ENCODE measurements at places on chromosomes 5 and 9.

GRCh38 chr5:7213525-7213924 is 182.4 kb upstream of the ADCY2 start:
- no peak overlapping the region for H3K4me3 ChIP-seq
- H3K27me3 ChIP-seq = no peaks in the 10 kb centered on the region
- H3K27ac ChIP-seq = no peak overlapping the region
- no peaks in the 10 kb centered on the region for H3K4me1 ChIP-seq
- DNase-seq = no peak

GRCh38 chr5:165057145-165057544 is 1551.7 kb downstream of the MAT2B start:
- no peaks in the 10 kb centered on the region for H3K27me3 ChIP-seq
- no peak overlapping the region for H3K4me3 ChIP-seq
- H3K4me1 ChIP-seq = no peaks in the 10 kb centered on the region
- no peak for DNase-seq
- no peak overlapping the region for H3K27ac ChIP-seq
- H3K36me3 ChIP-seq = no peaks in the 10 kb centered on the region

GRCh38 chr5:119453040-119453373 is 710 bp downstream of the HSD17B4 start:
- peaks cover 22% of the 10 kb centered on the region for H3K4me1 ChIP-seq

GRCh38 chr9:29440449-29440848 is 1867.2 kb upstream of the C9orf72 start:
- no peaks in the 10 kb centered on the region for H3K27me3 ChIP-seq
- H3K27ac ChIP-seq = no peak overlapping the region
- no peak for DNase-seq
- no peaks in the 10 kb centered on the region for H3K4me1 ChIP-seq
- H3K36me3 ChIP-seq = no peaks in the 10 kb centered on the region
- no peak overlapping the region for H3K4me3 ChIP-seq

DNA sequence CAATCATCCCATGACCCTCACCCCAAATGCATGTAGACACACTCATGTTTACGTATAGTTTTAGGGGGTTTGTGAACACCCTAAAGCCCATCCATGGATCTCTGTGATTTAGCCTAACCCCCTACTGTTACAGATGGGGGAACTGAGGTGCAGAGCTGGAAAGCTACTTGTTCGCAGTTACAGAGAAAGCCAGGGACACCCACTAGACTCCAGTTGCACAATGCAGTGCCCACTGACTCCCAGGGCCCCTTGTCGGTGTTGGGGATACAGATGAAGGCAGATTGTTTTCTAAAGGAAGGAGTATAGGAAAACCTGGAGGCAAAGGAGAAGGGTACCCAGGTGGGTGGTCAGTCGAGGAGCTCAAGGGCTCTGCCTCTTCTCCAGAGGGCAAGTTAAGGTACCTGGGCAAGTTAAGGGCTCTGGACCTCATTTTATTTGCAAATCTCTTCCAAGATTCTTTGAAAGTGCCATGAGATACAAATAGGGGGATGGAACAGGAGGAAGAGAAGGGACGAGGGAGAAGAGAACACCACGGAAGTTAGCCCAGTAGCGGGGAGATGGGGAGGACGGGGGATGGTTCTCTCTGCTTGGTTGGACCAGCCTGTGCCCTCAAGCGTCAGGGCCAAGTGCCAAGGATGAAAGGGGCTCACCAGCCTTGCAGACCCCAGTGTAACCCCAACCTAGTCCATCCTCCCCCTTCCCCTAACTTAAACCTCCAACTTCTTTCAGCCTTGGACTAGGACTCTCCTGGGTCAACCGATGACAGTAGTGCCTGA is 958 bp downstream of the MYOZ3 start:
- no peaks in the 10 kb centered on the region for H3K36me3 ChIP-seq
- H3K4me3 ChIP-seq = no peak overlapping the region
- DNase-seq = no peak
- peak overlapping the region; percentile 42 for H3K27ac ChIP-seq
- peaks cover 9% of the 10 kb centered on the region for H3K4me1 ChIP-seq

DNA sequence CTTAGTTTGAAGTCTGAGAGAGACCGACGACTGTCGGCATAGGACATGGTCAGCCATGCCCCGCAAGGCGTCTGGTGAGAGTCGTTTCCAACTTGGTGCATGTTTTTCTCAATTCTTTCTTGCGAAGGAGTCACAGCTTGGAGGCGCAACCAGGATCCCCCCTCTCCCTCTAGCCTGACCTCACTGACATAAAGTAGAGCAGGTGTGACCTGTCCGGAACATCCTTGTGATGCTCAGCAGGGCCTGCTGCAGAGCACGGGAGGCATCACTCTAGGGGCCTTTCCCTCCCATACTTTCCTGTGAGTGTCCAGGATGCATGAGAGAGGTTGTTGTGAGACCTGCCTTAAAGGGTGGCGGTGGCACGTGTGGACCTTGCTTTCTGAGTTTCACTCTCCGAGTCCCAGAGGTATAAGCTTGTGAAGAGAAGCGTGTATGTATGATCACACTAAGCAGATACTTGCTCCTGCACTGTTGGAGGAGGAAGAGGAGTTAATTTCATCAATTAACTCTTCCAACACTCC is 5.0 kb downstream of the TENT4A start:
- no peak for DNase-seq
- no peaks in the 10 kb centered on the region for H3K36me3 ChIP-seq
- no peaks in the 10 kb centered on the region for H3K27me3 ChIP-seq
- H3K4me3 ChIP-seq = no peak overlapping the region
- H3K4me1 ChIP-seq = peaks cover 66% of the 10 kb centered on the region
- H3K27ac ChIP-seq = no peak overlapping the region

DNA sequence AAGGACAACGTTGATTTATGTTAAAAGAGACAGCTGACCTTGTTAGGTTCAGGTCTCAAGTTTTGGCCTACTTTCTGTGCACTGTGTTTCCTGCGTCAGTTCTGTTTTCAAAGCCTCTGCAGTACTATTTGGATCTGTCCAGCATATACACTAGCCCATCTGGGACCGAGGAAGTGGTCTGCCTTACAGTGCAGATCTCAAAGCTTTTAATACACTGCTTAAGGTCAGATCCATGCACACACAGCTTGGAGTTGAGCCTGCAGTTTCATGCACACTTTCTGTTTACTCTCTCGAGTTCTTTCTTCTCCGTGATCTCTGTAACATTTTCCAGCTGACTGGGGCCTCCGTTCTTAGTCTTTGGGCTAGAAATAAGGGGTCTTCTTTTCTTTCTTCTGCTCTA is 24.1 kb downstream of the CARTPT start:
- H3K4me3 ChIP-seq = no peak overlapping the region
- DNase-seq = no peak
- no peaks in the 10 kb centered on the region for H3K36me3 ChIP-seq
- no peak overlapping the region for H3K27ac ChIP-seq
- H3K4me1 ChIP-seq = no peaks in the 10 kb centered on the region

DNA sequence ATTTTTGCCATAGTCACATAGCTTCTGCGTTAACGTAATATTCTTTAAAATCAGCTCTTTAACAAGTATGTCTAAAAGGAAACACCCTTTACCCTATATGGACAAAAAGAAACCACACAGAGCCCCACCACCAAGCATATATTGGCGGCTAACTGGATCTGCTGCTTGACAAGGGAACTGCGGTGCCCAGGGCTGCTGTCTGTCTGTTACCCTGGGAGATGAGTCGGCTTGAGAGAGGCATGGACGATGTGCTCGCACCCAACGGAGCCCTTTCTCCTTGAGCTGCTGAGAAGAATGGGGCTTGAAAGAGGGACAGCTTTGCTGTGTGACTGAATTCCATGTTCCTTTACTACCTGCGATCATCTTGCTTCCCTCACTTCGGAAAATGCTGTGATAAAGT is 158.6 kb upstream of the SHB start:
- peak overlapping the region; percentile 32 for H3K4me3 ChIP-seq
- DNase-seq = no peak
- no peaks in the 10 kb centered on the region for H3K36me3 ChIP-seq
- peaks cover 30% of the 10 kb centered on the region for H3K27me3 ChIP-seq
- H3K27ac ChIP-seq = no peak overlapping the region
- peaks cover 5% of the 10 kb centered on the region for H3K4me1 ChIP-seq

- no peak for DNase-seq
- H3K27ac ChIP-seq = no peak overlapping the region
- no peaks in the 10 kb centered on the region for H3K4me1 ChIP-seq
- no peak overlapping the region for H3K4me3 ChIP-seq
- H3K27me3 ChIP-seq = no peaks in the 10 kb centered on the region
- peaks cover 10% of the 10 kb centered on the region for H3K36me3 ChIP-seq
These were observed 31.4 kb downstream of the HMGCR start for GRCh38 chr5:75368391-75368790.

DNA sequence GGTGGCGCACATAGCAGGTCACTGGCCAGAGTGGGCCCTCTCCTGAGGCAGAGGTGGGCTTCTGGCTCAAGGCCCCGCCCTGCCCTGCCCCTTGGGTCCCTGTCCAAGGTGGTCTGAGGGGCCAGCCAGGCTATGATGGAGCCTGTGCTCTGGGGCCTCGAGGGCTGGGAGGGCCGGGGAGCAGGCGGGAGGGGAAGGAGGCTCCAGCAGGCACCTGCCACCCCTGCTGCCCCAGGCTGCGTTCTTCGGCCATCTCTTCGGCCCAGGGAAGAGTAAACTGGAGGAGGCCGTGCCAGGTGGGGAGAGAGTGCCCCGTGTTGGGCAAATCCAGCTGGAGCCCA is 14.6 kb downstream of the FIBCD1 start:
- no peaks in the 10 kb centered on the region for H3K36me3 ChIP-seq
- no peak overlapping the region for H3K4me3 ChIP-seq
- H3K27ac ChIP-seq = no peak overlapping the region
- peaks cover 29% of the 10 kb centered on the region for H3K27me3 ChIP-seq

DNA sequence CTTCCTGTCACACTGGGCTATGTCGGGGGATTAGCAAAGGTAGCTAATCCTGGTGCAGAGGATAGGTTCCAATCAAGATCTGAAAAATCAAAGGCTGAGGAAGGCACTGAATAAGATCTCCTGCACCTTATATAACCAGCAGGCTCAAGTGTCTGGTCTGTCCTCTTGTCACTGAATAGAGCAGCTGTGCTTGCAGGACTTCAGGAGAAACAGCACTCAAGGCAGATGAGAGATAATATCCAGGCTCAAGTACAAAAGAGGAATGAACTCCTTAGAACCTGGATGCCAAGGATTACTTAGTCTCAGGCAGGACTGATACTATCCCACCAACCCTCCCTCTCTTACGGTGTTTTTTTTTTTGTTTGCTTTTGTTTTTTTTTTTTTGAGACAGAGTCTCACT is 108.8 kb upstream of the LRRTM2 start:
- H3K36me3 ChIP-seq = peaks cover 7% of the 10 kb centered on the region
- no peaks in the 10 kb centered on the region for H3K4me1 ChIP-seq
- H3K27me3 ChIP-seq = no peaks in the 10 kb centered on the region

DNA sequence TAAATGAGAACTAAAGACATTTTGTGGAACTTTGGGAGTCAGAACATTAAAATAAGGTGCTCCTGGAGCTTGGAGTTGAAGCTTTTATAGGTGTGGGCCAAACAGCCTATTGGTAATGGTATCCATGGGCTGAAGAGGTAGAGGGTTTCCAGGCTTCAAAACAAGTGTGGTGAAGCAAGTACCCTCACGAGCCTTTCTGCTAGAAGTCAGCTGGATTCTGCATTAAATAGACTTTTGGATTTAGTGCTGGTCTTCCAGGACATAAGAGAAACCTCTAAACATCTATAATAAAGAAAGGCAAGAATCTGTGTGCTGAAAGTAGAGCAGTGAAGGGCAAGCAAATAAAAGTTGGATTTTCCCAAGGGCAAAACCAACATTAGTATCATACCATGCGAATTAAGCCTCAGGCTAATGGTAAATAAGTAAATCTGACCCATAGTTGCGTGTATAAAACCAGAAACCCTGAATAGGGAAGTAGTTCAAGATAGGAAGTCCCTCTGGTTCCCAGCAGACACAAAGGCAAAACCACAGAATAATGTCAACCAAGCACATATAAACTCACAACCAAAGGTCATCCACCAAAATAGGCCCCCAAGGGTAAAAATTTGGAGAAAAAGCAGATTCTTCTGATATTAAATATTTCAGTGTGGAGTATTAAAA is 306.3 kb downstream of the TLE4 start:
- no peaks in the 10 kb centered on the region for H3K27me3 ChIP-seq
- no peaks in the 10 kb centered on the region for H3K36me3 ChIP-seq
- H3K4me1 ChIP-seq = peaks cover 49% of the 10 kb centered on the region
- no peak overlapping the region for H3K27ac ChIP-seq

DNA sequence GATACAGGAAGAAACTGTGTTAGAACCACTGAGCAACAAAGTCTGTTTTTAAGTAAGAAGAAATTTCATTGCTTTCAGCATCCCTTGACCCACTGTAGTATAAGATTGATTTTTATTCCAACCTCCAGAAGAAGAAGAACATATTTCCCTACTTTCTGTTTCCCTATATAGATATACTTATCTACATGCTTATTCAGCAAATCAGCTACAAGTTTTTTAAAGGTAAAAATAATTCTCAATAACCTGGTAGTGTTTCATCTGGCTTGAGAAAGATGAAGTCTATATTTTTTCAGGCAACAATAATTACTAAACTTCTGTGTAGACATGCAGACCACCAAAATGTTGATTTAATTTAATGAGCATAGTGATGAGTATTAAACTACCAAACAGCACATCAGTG is 201.0 kb downstream of the OSTF1 start:
- H3K4me1 ChIP-seq = no peaks in the 10 kb centered on the region
- no peak for DNase-seq
- H3K36me3 ChIP-seq = no peaks in the 10 kb centered on the region
- H3K4me3 ChIP-seq = no peak overlapping the region
- no peak overlapping the region for H3K27ac ChIP-seq

DNA sequence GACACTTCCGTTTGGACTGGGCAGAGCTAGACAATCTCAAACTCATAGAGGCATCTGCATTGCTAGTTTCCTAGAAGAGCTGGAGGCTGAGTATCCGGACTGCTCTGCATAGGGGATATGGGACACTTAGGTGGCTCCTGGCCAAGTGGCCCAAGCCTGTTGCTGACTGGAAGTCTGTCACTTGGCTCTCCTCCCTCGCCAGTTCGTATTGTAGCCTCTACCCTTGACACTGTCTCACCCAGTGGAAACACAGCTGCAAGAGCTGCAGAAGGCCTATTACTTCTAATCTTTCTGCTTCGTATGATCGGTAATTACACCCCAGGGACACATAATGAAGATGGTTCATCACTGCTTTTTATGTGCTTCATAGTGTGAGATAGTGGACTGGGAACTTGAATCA is 34.7 kb downstream of the ITGA1 start:
- no peak overlapping the region for H3K27ac ChIP-seq
- H3K27me3 ChIP-seq = peaks cover 6% of the 10 kb centered on the region
- H3K4me3 ChIP-seq = no peak overlapping the region
- no peaks in the 10 kb centered on the region for H3K36me3 ChIP-seq

GRCh38 chr5:1299511-1299850 is 4.6 kb upstream of the TERT start:
- no peaks in the 10 kb centered on the region for H3K36me3 ChIP-seq
- H3K27ac ChIP-seq = no peak overlapping the region

- H3K4me3 ChIP-seq = no peak overlapping the region
- DNase-seq = no peak
- H3K36me3 ChIP-seq = peaks cover 5% of the 10 kb centered on the region
These were observed 533.5 kb downstream of the RAB3C start for GRCh38 chr5:59116231-59116865.

All from naive B cell (primary cell).